ENCODE measurements at places on chromosomes 6 and 20. TPM values are rescaled to one million over a fixed set of nuclear protein-coding genes. Genes with fewer than 3 reads are reported as not detected.

GRCh38 chr20:17225851-17226409 is 910 bp upstream of the PCSK2 start:
- DNase-seq, result peak; percentile 10

GRCh38 chr6:169158174-169158573 is 95.5 kb downstream of the THBS2 start:
- peak; percentile 98 for DNase-seq

DNA sequence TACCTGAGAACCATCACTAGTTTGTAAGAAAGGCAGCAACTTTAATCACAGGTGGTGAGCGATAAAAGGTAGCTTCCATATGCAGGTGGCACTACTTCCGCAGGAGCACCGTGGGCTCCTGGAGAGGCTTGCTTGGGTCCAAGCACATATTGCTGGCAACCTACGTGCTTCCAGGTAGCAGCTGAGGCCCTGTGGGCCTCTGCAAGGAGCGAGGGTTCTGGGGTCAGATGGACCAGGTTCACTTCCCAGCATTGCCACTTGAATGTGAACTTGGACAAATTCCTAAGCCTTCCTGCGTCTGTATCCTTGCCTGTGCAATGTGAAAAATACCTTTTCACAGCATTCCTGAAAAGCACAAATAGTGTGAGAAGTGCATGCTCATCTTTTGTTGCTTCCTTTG is 31.0 kb downstream of the TXNDC5 start:
- no peak for DNase-seq

GRCh38 chr6:36131511-36132245 is 1.4 kb downstream of the MAPK13 start:
- peak; percentile 80 for DNase-seq

DNA sequence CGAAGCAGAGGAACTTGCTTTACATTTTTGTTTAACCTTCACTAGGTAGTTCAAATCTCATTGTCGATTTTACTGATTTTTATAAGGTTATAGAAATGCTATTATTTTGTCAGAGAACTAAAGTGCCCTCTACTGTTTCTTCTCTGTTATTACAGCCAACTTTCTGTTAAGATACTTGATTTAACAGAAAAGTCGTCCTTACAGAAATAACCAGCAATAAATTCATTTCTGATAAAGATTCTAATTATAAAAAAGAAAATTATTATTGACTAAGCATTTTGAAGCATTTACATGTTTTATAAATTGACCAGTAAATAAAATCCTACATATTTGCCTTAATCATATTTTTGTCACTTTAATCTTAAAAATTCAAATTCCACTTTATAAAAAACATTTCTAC is 60.8 kb downstream of the OGFRL1 start:
- DNase-seq, result no peak

- no peak for DNase-seq
Observed at GRCh38 chr6:166281104-166281503, 27.1 kb downstream of the PRR18 start.

DNA sequence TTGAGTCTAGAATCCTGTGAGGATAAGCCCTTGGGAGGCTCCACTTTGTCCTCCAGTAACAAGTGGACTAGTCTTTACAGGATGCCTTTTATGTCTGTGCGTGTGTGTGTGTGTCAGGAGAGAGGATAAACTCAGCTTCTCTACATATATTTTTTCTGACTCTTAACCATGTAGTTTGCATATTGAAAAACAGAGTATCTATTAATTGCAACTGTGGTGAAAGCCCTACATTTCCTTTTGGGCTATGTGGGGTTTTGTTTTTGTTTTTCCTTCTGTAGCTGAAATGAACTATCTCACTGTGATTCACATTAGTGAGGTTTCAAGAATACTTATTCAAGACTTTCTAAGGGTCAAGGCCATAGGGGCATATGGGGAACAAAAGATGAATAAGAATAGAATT is 17.7 kb downstream of the TPBG start:
- DNase-seq, result no peak

GRCh38 chr20:45919542-45920399 is 7.8 kb upstream of the PLTP start:
- peak; percentile 97 for DNase-seq

- DNase-seq, result no peak
Observed at GRCh38 chr6:33985313-33985751, 160.6 kb downstream of the GRM4 start.

DNA sequence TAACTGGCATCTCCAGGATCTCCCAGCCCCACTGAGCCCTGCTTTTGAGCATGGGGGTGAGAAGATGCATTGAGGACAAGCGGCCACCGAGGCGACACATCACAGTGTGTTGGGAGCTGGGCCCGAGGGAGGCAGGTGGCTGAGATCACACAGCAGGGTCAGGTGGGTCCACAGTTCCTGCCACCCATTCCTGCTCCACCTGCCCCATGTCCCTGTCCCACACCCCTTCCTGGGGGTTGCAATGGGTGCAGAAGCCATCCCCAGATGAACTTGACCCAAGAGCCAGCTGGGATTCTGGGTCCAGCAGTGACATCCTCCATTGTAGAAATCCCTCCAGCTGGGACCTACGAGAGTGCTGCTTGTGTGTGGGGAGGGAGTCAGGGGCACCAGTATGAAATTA is 1.0 kb downstream of the TGM2 start:
- no peak for DNase-seq

DNA sequence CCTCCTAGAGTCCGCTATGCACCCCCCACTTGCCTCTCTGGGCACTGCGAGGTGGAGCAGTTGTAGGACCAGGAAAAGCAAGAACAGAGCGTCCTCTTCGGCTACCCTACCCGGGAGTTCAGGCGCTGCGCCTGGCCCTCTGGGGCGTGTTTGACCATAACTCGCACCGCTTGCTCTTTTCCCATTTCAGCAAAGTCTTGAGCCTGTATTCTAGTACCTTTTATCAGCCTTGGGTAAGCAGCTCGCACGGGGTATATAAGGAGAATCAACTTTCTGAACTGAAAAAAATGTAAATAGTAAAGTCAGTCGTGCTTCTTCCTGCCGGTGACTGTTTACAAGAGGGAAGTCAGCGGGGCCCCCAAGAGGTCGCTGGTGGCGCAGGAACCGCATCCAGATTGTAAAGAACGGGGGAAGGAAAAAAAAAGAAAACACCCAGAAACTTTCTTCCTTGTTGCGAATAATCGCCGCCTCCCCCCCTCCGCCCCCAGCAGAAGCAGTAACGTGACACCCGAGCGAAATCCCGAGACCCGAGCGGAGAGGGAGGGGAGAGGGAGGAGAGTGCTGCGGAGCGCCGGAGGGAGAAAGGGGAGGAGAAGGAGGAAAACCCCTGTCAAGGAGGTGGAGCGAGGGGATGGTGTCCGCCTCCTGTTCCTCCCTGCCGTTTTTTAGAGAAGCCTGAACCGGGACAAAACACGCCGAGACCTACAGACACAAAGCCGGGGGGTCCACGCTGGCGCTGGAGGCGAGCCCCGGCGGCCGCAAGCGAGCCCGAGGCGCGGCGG is at the start of gene UST:
UST (plus strand) TSS at position 668 of the 782 bp plus-strand sequence. CDS start 401 bp downstream, outside the sequence.
- DNase-seq, result peak; percentile 95

GRCh38 chr20:44582311-44583025 is at the start of gene PKIG:
Gene PKIG (plus strand): TSS chr20:44582579. CDS start chr20:44614557, 31,978 bp downstream.
- peak; percentile 91 for DNase-seq

DNA sequence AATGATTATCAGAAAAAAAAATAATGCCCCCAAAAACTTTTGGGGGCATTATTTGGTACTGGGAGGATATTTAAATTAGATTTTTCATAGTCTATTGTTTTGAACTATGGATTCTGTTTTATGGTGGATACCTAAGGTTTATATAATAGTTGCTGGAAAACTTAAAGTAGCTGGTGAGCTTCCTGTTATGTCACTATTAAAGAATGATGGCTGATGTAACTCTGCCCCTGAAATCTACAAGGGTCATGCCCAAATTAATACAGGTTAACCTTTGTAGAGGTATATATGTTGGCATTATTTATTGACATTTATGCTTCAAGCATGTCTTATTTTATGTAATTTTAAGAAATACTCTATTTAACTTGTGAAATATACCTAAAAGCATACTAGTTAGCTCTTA is 25.3 kb upstream of the ERVFRD-1 start:
- DNase-seq, result no peak

DNA sequence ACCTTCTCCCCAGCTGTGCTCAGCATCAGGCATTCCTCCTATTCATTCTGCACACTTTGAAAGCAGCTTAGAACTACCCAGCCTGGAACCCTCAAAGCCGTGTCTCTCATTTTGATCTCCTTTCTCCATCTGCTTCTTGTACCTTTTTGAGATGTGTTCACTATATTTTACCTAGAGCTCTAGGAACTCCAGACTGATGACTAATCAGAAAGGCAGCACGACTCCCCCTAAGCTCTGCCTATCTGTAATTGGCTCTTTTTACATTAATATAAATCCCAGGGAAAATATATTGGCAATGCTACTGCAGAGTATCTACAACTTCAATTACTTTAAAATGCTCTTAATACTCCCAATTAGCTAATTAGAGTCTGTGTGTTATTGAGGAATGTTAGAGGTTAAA is 671.5 kb downstream of the CBLN4 start:
- DNase-seq, result no peak

DNA sequence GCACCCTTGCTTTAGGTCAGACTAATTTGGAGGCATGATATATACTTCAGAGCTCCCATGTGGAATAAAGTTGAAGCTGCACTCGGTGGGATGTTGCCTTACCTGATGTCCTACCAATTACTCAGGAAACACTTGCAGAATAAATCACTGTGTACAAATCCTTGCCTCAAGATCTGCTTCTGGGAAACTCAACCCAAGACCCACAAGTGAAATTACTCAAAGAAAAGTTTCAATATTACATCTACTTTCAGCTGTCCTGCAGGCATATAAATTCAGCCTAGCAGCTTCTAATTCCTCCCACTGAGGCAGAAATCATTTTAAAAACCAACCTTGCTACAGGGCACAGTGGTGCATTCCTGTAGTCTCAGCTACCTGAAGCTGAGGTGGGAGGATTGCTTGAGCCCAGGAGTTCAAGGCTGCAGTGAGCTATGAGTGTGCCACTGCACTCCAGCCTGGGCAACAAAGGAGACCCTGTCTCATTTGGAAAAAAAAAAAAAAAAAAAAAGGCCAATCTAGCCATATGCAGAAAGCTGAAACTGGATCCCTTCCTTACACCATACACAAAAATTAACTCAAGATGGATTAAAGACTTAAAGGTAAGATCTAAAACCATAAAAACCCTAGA is 20.7 kb upstream of the DCDC2 start:
- no peak for DNase-seq

PROCR gene
- 31.0 TPM for polyA plus RNA-seq

SFTA2 gene
- 2,392 TPM for polyA plus RNA-seq

TBPL1 gene
- 20.8 TPM for polyA plus RNA-seq

CST11 gene
- polyA plus RNA-seq, result not detected

FNDC1 gene
- 0.23 TPM for polyA plus RNA-seq

CLVS2 gene
- not detected for polyA plus RNA-seq

VAPB gene
- 23.5 TPM for polyA plus RNA-seq
